ENCODE measurements at places on chromosomes 12 and 14.

GRCh38 chr12:62604871-62605270 is 138.2 kb downstream of the MON2 start:
- DNase-seq, result peak; percentile 62

DNA sequence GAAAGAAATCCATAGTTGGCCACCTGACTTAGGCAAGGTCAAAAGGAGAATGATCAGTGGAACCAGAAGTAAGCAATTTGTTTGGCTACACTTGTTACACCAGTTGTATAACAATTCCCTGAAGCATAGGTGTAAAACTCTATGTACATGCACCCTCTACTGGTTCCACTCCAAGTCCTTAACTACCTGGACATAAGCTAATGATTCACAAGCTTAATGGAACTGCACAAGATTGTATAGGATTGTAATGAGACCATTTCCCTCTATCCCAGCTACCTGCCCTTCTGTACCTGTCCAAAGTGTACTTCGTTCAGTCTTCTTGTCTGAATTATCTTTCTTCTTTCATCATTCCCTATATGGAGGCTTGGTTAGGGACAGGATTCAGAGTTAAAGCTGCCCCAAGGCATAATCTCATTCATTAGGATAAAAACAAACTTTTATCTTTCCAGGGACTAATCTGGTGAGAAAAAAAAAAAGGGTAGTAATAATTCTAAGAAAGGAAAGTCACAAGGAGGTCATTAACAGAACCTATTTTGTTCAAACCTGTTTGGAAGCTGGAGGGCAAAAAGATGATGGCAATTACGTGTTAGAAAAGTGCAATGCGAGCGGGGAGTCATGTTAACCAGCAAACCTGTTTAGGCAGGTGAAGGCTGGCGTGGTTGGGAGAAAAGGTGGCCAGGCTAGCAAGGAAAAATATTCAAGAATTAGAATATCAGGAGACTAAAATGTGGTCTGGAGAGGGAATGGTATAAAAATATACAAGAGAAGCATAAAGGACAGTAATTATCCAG is 2.8 kb upstream of the TMEM52B start:
- no peak for DNase-seq

GRCh38 chr14:21575661-21576060 is 4.2 kb downstream of the OR10G3 start:
- DNase-seq, result no peak

DNA sequence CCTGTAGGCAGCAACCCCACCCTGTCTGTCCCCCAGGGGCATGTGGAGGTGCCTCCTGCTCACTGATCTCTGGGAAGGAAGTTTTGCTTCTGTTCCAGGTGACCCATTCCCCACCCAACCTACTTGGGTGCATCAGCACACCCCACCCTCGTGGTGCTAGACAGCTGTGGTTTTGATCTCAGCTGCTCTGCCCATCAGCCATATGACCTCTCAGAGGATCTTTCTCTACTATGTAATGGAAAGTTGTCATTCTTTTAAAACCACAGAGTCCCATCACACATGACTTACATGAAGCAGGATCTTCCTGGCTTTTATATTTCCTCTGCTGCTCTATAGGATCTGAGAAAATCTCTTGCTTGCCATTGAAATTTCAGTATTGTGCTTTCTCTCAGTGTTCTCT is 13.5 kb upstream of the KRT82 start:
- DNase-seq, result peak; percentile 34

DNA sequence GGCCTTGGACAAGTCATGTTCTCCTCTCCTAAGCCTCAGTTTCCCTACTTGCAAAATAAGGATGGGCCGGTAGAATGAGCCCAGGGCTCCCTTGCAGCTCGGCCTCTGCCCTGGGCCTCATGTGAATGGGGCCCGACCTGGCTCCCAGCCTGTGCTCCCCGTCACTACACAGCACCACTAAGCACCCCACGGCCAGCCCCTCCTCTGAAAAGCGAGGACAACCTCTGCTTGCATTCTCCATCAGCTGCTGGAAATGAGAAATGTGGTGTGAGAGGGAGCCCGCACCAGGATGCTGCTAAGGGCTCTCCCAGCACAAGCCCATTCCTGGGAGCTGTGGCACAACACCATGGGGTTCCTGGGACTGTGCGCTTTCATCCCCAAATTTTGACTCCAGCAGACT is 10.2 kb downstream of the SLC25A47 start:
- DNase-seq, result no peak
